Left cardiac atrium (tissue), 4 donors: ENCODE measurements at places on chromosomes 5 and 9. TPM values are rescaled to one million over a fixed set of nuclear protein-coding genes. Genes with fewer than 3 reads are reported as not detected.

- no peak for DNase-seq
Measured at GRCh38 chr9:92973700-92974099, 26.4 kb downstream of the FGD3 start.

DNA sequence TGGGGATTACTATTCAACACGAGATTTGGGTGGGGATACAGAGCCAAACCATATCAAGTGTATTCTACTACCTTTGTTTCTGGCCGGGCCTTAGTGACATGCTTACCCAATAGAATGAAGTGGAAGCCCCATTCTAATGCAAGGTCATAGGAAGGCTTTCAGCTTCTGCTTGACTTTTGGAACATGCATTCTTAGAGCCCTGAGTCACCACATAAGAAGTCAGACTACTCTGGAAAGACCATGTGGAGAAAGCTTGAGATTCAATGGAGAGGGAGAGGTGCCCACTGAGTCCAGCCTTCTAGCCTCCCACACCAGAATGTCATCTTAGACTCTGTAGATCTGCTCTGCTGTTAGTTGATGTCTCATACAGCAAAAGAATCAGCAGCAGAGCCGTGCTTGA, 155.7 kb upstream of the FBN2 start:
- DNase-seq: no peak

- no peak for DNase-seq
Measured at GRCh38 chr5:123873846-123874245, 361.9 kb downstream of the CSNK1G3 start.

The PHF19 gene
- 16.8 TPM for total RNA-seq

The BARHL1 gene
- total RNA-seq: not detected

The CER1 gene
- not detected for total RNA-seq
